ENCODE measurements at places on chromosomes 11 and 22.

DNA sequence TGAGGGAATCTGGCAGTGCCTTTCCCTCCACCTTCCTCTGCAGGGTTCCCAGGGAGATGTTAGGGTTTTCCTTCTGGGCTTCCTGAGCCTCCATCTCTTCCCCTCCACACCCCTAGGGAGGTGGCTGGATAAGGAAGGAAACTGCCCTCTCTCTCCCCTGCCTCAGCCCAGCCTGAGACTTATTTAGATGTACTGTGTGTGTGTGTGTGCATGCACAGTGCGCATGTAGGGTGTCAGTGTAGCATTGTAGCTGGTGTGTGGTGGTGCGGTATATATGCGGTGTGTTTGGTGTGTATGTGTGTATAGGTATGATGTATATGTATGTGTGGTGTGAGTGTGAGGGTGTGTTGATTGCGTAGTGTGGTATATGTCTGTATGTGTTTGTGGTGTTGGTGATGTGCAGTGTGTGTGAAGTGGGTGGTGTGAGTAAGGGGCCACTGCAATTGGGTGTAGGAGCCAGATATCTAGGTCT lies 1.5 kb downstream of the FXYD6 start:
- DNase-seq, result no peak

DNA sequence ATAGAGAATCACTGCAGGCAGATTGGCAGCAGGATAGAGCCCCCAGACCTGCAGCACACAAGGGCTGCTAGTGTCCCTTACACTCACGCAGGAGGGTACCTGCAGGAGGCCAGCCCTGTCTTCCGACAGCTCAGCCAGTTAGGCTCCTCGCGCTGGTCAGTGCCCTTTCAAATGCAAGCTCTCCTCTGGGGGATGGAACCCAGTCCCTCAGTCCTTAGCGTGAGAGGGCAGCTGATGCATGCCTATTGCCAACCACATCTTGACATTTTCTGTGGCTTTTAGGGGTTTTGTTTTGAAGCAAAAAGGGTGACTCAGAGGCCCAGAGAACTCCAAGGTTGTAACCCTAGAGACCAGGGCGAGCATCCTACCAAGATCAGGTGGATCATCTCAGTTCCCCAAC lies 40.0 kb downstream of the WNT11 start:
- DNase-seq, result no peak

- no peak for DNase-seq
Measured at GRCh38 chr11:74282914-74283371, 28.5 kb downstream of the P4HA3 start.

DNA sequence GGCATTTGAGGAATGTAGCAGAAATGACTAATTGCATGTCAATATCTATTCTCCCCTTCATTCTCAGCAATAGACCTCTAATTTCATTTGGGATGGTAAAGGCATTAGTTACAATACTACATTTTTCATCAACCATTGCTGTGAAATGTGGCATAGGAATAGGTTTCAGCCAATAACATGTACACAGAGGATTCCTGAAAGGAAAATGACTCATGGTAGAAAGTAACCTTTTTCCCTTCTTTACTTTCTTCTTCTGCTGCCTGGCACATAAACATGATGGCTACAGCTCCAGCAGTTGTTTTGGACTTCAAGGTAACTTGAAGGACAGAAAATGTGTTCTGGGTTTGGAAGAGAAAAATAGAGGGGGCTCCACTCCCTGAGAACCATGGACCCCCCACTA lies 231.8 kb upstream of the CTSC start:
- no peak for DNase-seq

GRCh38 chr11:1511937-1512496 lies 25.4 kb upstream of the MOB2 start:
- DNase-seq, result no peak

GRCh38 chr11:47987781-47988180 lies 7.4 kb downstream of the PTPRJ start:
- DNase-seq, result no peak

GRCh38 chr22:43707648-43708047 lies 104.5 kb downstream of the EFCAB6 start:
- no peak for DNase-seq

- no peak for DNase-seq
Measured at GRCh38 chr11:134349109-134349801, 17.5 kb downstream of the GLB1L2 start.
